ENCODE measurements at places on chromosomes 7 and 10.
A peak's percentile ranks its signal among the peaks of the same experiment; 100 is the strongest.

DNA sequence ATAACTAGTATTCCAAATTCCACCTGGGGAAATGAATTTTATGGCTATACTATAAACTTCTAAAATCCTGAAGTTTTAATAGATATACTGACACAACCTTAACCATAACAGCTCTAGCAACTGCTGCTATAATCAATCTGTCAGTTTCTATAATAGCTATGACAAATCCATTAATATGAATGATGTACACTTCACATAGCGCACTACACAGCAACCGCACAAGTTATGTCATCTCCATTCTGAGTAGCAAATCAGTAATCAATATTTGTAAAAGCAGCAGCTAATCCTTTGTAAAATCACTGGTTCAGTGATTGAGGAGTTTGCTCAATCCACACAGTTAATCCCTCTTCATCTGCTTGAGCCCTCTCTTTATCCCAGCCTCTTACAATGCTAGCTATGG lies 105.3 kb downstream of the SKAP2 start:
- DNase-seq, result no peak

DNA sequence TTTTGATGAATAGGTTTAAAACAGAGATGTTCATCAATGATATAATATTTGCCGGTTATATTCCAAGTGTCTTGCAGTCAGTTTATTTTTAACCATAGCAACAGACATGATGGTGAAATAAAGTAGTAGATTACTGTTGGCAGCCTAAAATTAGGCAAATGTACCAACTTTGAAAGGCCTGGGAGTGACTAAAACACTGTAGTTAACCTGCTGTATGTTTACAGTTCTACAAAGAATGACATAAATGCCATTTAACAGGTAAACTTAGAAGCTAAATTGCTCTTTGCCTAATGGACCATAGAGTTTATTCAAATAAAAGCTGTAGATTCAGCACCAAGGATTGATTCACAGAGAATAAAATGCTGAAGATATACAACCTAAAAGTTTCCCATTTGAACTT lies 64.1 kb downstream of the PHTF2 start:
- no peak for DNase-seq

GRCh38 chr7:17370901-17371585 lies 72.6 kb downstream of the AHR start:
- no peak for DNase-seq

DNA sequence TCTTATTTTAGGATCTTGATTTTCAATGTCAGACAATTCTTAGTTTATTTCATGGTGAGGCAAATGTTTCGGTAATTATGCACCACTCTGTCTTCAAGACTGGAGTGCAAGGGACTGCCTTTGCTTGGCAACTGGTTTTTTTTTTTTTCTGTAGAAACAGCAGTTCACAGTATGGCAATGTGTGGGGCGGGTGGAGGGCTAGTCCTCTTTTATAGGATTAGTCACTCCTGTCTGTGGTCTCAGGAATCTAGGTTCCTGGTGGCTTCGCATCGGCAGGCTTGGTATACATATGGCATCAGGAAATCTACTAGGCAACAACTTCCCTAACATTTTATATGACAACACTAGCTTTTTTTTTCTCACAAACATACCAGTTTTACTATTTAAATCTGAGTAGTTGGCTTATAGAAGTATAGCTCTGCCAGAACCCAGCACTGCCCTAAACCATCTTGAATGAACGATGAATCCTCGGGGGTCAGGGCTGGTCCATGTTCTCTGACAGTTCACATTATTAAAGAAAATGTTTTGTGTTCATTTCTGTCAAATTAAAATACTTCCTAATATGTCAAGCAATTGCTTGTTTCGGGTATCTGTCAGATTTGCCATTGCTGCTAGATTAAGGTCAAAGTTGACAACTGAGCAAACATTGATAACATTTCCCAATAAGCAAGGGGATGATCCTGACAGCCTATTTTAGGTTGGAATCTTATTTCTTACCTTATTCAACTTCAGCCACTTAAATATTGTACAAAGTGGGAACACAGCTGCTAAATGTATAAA lies 289.7 kb upstream of the VSTM2A start:
- DNase-seq, result no peak

- no peak for DNase-seq
These were observed 6.0 kb upstream of the NANOS1 start for GRCh38 chr10:119023553-119023868.

- DNase-seq, result no peak
These were observed 10.6 kb downstream of the DBF4 start for GRCh38 chr7:87886875-87887274.

DNA sequence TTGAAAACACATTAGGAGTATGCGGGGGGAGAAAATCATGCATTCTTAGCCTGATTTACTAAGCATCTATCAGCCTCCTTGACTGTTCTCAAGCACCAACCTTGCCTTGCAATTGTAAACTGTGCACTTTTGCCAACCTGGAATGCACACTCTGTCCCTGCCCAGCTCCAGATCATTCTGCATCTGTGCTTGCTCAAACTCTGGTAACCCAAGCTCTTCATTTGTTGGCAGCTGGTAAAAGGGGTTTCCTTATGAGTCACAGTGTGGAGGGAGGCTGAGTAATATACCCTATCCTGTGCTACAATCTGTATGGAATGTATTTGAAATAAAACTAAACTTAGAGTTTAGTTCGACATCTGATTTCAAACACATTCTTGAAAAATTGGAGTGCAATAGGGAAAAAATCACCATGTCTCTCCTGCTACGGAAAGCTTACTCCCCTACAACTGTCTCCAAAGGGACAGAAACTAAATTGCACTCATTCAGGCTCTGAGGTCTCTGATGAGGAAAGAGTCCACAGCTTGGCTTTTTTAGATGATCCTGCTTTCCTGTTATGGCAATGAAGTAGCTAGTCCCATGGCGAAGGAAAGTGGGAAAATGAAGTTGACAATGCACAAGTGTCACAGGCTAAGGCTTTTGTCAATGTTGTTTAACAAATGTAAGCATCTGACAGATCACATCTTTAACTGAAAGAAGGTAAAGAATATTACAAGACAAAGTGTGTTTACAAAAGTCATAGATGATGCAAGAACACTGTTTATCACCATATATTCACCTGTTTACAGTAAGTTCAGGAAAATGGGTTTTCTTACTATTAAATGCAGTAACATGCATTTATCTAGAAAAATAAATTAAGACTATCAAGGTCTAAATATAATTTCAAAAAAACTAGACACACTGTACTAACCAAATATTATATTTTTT lies 61.9 kb downstream of the TES start:
- no peak for DNase-seq

GRCh38 chr10:71399946-71400345 lies 3.2 kb downstream of the CDH23 start:
- DNase-seq, result no peak

GRCh38 chr7:153628825-153629224 lies 423.4 kb upstream of the DPP6 start:
- no peak for DNase-seq

- no peak for DNase-seq
These were observed 142.5 kb upstream of the TCERG1L start for GRCh38 chr10:131453721-131454634.

DNA sequence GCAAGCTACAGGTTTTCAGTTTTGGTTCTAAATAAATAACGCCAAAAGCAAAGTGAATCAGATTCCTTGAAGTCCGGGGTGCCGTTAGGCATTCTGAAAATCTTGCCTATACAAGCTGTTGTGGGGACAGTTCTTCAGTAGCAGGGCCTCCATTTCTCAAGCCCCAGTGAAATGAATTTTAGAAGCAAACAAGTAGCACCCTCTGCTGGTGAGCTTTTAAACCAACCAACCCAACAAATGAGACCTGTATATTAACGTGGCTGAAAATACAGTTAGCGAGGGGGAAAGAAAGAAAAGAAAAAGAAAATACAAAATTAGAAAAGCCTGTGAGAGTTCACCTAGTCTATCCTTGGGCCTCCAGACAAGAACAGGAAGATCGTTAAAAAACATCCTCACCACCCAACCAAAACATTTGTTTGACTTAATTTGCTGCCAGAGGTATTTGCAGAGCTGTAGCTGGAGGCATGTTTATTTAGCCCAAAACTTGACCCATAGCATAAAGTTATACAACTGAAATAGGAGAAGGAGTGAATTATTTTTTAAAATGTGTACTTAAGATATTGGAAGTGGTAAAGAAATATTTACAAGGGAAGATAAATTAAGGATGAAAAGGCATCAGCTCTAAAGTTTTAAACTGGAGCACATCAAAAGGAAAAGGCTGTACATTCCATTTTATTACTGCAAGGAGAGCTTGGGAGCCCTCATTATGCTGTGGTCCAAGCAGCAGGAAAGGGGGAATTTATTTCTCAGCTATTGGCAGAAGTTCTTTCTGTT lies 98.9 kb downstream of the DYNC1I1 start:
- no peak for DNase-seq

GRCh38 chr10:7477538-7478334 lies 66.9 kb upstream of the SFMBT2 start:
- no peak for DNase-seq

GRCh38 chr7:81802251-81802650 lies 32.4 kb upstream of the HGF start:
- DNase-seq, result no peak

- DNase-seq, result no peak
These were observed 118.1 kb downstream of the TYW1B start for GRCh38 chr7:72709909-72710308.

GRCh38 chr7:115113131-115113530 lies 191.2 kb downstream of the MDFIC start:
- DNase-seq, result no peak

GRCh38 chr7:155119801-155120382 lies 49.8 kb downstream of the HTR5A start:
- no peak for DNase-seq

GRCh38 chr10:46091828-46092523 lies 45.9 kb upstream of the MSMB start:
- no peak for DNase-seq

DNA sequence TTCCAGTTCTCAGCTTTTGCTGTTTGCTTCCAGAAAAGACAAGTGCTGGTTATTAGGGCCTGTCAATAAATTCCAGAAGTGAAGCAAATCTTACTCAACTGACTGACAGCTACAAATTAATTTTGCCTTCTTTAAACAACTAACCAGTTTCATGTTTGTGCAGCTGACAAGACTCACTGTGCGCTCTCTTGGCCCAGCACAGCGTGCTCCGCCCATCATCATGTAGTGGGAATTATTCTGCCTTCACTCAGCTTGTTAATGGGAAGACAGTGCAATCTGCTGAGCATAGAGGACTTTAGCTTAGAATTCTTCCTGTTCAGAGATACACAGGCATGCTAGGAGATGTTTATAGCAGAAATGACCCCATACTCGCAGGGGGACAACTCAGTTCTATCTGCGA lies 808.9 kb downstream of the CCSER2 start:
- no peak for DNase-seq

DNA sequence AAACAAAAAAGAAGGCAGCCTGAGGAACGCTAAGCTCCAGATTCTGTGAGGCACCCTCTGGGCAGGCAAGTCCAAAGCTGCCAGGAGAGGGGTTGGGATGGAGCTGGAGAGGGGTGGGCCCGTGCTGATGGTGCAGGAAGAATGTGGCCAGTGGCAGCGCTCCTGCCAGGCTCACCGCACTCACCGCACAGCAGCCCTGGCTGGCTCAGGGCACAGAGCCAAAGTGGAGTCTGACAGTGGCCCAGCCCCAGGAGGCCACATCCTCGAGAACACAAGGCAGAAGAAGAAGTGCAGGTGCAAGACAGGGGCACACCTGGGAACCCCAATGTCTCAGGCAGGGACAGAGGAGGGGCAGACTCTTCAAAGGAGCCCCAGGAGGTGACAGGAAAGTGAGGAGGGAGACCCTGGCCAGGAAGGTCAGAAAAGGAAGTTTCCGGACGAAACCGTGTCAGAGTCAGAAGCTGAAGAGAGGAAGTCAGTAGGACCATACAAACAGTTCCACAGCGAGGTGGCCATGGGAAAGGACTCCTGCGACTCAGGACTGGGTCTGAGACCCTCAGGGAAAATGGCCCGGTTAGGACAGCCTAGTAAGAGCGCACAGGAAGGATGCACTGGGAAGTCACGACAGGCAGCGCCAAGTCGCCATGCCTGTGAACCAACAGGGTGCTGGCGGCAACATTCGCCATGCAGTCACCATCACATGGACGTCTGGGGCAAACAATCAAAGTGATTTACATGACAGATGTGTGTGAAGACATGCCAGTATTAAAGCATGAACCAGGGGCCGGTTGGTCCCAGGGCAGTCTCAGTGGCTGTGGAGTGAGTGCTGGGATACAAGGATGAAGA lies 54.4 kb downstream of the COBL start:
- no peak for DNase-seq

DNA sequence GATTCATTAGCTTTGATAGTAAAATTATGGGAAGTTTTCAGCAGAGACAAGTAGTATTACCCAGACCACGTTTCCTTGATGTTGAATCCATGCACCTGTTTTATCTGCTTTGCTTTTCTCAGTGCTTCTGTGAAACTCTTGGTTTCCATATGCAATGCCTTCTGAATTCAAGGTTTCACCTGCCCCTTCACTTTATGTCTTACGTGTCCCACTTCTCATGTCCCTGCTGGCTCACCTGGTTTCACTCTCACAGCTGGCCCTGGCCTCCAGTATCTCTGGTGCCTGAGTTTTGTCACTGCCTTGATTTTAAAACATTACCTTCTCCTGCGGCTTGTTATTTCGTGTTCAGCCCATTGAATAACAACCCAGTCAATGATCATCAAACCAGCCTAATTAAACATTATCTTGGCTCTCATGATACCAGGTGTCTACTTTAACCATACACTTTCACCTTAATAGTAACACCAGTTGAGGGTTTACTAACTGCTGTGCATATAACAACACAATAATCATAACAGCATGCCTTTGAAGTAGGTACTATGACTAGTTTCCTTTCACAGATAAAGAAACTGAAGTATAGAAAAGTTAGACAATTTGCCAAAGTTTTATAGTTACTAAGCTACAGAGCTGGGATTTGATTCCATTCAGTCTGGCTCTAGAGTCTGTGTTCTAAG lies 175.7 kb upstream of the PCLO start:
- no peak for DNase-seq

GRCh38 chr10:3197348-3198003 lies 24.9 kb upstream of the PITRM1 start:
- peak; percentile 52 for DNase-seq
